ENCODE measurements at places on chromosomes 12 and 14. TPM values are rescaled to one million over a fixed set of nuclear protein-coding genes. Genes with fewer than 3 reads are reported as not detected.
A peak's percentile ranks its signal among the peaks of the same experiment; 100 is the strongest.

Gene SLC7A8
- total RNA-seq = 0.91 TPM

Gene TMTC2
- 3.3 TPM for total RNA-seq

Gene MAP1LC3B2
- 1.7 TPM for total RNA-seq

Gene HRK
- not detected for total RNA-seq

Gene AJUBA
- 1.2 TPM for total RNA-seq

Gene KCNMB4
- 0.40 TPM for total RNA-seq

Gene GALNT9
- total RNA-seq = not detected

Gene ZFYVE21
- 18.6 TPM for total RNA-seq

Gene ATL1
- 1.3 TPM for total RNA-seq

Gene PRPH
- total RNA-seq = 0.35 TPM

Gene SCNN1A
- total RNA-seq = 0.49 TPM

Gene PELI2
- 1.1 TPM for total RNA-seq

Gene AKAP5
- total RNA-seq = 23.2 TPM

GRCh38 chr14:34633742-34634141 is 3.8 kb upstream of the SNX6 start:
- no peak for DNase-seq

GRCh38 chr12:31343139-31343538 is 17.2 kb upstream of the SINHCAF start:
- no peak for DNase-seq

GRCh38 chr14:92448786-92449185 is 64.8 kb upstream of the RIN3 start:
- no peak for DNase-seq

- DNase-seq = no peak
Observed at GRCh38 chr12:56954057-56954957, 3.1 kb downstream of the RDH16 start.

GRCh38 chr12:28955931-28956330 is 193.1 kb upstream of the FAR2 start:
- no peak for DNase-seq

DNA sequence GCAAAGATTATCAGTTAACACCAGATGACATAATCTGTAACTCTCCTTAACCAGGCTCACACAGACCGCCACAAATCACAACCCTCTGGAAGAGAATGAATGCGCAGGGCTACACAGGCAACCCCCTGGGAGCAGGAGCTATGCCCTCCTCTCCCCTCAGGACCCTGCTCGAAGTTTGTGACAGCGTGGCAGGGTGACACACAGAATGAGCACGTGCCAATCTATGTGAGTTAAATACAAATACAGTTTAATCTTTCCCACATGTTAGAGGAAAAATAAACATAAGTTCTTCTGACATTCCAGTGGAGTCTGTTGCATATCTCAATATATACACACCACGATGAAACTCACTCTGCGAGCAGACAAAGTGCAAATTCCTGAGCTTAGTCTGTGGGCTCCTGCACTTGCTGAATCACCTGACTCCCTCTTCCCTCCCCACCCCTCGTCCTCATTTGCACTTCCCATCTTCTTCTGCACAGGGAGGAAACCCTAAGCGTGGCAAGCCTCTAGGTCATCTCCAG is 37.6 kb downstream of the BCAT1 start:
- DNase-seq = no peak

DNA sequence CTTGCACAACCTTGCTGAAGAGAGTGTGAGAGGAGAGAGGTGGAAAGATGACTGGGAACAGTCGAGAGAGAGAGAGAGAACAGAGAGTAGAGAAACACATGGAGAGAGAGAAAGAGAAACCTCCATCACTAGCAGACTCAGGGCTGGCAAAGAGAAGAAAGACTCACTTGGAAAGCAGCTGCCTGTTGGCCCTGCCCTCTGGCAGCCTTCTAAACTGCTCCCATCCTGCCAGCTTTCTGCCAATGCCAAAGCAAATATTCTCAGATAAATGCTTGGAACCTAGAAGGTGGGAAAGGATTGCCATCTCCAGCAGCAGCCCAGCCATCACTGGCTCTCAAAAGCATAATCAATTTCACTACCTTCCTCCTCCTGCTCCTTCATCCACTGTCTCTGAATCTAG is 107.9 kb upstream of the WSCD2 start:
- DNase-seq = no peak

DNA sequence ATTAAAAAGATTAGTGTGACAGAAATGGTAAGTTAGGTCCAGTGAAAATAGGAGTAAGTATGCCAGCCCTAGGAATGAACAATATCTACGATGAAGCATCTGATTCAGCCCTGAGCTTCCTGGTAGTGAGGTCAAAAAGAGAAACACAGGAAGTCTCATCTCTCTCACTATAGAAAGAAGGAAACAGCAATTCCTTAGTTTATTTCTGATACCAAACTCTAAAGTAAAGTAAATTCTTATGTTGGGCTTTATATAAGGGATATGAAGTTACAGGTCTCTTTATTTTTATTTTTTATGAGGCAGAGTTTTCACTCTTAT is 76.7 kb upstream of the RFLNA start:
- no peak for DNase-seq

DNA sequence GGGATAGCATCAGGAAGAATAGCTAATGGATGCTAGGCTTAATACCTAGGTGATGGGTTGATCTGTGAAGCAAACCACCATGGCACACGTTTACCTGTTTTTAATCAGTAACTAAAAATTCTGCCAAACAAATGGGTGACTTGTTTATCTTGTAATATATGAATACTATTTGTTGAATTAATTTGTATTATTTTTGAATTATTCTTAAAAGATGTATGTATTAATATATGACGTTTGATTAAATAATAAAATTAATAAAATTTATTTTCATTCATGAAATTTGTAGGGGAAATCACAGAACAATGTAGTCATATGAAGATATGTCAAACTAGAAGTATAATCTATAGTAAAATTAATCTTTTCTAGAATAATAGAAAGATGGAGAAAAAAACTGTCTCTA is 32.3 kb upstream of the OR10A7 start:
- no peak for DNase-seq

- DNase-seq = no peak
Observed at GRCh38 chr14:51317373-51317772, 77.3 kb downstream of the TMX1 start.

- DNase-seq = no peak
Observed at GRCh38 chr12:126567016-126567415, 1501.8 kb downstream of the AACS start.

- DNase-seq = no peak
Observed at GRCh38 chr14:53409969-53410368, 256.8 kb upstream of the DDHD1 start.

- DNase-seq = no peak
Observed at GRCh38 chr12:70919597-70920035, 922 bp downstream of the PTPRR start.

GRCh38 chr14:64193821-64194220 is 100.3 kb downstream of the ESR2 start:
- no peak for DNase-seq

DNA sequence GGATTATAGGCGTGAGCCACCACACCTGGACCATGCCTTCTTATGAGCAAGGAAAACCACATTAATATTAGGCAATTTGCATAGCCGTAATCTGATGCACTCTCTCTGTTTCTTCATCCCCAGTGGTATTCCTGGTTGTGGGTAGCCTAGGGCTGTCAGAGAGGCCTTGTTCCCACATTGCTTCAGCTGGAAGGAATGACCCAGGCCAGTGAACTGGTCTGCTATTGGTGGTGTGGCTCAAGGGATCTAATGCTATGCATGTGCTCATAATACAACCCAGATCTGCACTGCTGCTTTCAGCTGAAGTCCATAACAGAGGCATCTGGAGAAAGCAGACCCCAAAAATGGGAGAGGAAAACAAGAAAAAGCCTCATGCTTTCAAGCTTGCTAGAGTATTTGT is 33.1 kb upstream of the G2E3 start:
- DNase-seq = no peak

DNA sequence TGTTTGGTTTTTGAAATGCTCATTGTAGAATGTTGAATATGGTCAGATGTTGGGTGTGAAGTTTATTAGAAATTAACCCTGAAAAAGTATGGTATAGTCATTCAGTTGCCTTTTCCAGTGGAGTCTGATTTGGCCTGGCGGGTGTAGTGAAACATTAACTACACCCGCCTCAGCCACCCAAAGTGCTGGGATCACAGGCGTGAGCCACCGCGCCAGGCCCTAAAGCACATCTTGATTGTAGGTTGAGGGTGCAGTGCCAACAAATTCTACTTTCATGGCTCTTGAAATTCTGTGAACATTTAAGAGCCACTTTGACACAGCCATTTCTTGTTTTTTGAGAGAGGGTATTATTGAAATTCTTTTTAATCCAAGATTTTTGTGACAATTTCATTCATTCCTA is 624.9 kb downstream of the DIO2 start:
- DNase-seq = no peak

DNA sequence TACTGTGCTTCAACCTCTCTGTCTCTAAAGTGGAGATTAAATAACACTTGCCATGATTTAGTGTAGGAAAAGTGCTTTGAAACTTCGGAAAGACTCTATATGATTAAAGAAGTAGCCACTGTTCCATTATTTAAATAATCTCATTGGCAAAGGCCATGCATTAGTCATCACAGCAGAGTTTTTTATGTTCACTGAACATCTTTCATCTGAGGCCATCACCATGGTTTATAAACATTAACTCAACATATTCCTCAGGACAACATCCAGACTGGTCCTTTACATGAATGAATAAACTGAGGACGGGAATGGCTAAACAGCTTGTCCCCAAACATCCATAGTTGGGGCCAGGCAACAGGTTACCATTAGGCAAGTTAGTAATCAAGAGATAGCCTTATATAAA is 124.6 kb upstream of the FRMD6 start:
- no peak for DNase-seq

GRCh38 chr12:121364683-121365121 is 12.5 kb upstream of the ANAPC5 start:
- DNase-seq = no peak

DNA sequence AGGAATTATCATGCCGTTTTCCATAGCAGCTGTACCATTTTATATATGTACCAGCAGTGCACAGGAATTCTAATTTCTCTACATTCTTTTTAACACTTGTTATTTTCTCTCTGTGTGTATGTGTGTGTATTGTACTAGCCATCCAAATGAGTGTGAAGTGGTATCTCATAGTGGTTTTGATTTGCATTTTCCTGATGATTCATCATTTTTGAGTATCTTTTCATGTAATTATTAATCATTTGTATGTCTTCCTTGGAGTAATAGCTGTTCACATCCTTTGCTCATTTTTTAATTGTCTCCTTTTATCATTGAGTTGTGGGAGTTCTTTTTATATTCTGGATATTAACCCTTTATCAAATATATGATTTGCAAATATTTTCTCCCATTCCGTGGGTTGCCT is 95.6 kb upstream of the MANSC4 start:
- no peak for DNase-seq

DNA sequence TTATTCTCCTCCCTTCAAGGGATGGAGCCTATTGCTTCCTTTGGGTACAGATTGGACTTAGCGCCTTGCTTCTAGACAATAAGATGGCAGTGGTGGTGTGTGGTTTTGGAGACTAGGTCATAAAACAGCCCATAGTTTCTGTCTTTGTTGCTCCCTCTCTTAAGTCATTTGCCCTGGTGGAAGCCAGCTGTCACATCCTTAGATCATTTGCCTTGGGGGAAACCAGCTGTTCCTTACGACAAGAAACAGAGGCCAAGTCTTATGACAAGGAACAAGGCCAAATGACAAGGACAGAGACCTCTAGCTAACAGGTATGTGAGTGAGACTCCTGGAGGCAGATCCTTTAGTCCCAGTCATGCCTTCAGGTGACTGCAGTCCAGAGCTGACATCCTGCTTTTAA is 9.2 kb upstream of the PALS1 start:
- no peak for DNase-seq

DNA sequence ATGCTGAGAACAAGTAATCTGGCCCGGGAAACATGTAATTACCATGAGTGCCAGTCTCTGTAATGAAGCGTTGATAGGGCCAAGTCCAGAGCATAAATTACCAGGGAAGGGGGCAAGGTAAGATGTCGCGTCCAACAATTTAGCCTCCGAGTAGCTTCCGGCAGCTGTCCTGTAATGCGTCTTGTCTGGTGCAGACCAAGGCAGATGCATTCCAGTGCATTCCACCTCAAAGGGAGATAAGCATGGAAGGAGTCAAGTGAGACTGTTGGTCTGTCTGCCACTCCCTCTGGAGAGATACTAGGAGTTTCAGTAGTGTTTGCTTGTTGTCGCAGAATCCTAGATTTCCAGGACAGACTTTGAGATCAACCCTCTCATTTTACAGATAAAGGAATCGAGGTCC is 218.3 kb downstream of the AACS start:
- no peak for DNase-seq

DNA sequence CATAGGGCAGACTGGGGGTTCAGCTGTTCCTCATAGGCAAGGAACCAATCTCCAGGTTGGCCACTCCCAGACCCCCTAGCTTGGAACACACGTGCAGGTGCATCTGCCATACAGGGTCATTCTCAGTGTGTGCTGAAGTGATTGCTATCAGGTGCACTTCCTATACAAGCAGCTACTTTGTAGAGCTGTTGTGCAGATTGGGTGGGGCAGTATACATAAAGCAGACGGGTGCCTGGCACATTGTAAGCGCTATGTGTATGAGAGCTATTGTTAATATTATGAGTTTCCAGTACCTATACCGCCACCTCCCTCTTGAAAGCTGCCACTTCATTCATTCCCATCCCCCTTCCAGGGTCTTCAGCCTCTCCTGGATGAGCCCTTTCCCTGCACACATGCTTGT is 17.3 kb downstream of the IRF2BPL start:
- no peak for DNase-seq

DNA sequence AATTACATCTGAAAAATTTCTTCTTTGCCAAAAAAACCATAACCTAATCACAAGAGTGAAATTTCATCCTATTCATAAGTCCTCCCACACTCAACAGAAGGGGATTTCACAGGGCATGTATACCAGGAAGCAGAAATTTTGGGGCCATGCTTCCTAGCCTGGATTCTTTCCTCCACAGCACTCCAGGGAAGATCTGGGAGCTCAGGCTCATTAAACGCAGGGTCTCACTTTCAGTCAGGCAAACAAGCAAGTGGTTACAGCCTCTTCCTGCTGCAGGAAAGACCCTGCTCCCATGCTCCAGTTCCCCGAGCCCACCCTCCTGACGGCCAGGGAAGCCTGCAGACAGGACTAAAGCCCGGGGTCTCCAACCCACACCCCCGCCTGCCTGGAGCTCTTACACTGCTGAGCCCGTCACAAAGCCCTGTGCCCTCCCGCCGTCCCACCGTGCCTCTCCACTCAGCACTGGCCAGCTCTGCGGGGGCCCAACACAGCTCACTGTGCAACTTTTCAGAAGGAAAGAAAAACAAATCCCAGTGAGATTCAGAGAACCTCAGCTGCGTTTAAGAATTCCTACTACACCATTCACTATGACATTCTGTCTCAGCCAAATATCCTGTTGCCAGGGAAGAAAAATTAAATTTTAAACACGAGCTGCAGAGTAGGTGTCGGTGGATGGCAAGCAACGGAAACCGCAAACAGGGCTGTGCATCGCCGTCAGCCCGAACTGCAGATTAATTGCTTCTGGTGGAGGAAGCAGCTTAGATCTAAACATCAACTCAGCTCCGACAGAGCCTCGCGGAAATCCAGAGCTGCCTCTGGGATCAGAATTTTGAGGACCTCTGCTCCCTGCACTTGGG is 106.7 kb upstream of the SFSWAP start:
- DNase-seq = peak; percentile 81

Measured in activated CD8-positive, alpha-beta memory T cell treated with anti-CD3 and anti-CD28 coated beads, Interleukin-2, amount 10 ng/mL, durations not matched to agents 7 days and 5 days (primary cell).